Tibial artery (tissue), 4 donors: ENCODE measurements at places on chromosomes 5 and 9.

GRCh38 chr9:127967151-127967809 is 13.5 kb downstream of the EEIG1 start:
- DNase-seq: no peak

- DNase-seq: no peak
These were observed 15.8 kb downstream of the MARCHF3 start for GRCh38 chr5:127014573-127014972.

DNA sequence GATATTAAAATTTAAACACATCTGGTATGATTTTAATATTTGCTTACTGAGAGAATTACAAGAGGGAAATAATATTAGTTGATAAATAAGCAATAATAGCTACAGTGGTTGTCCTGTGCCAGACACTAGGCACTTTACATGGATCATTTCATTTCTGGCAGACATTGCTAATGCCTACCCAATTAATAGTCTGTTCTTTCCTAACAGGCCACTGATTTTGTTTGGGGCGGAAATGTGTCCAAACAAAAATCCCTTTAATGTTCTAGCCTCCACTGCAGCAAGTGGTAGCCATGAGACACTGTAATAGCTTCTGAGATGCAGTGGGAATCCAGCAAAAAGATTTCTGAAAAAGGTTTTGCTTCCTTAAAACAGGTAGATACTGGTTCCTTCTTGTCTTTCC is 527.4 kb downstream of the CSNK1G3 start:
- DNase-seq: no peak

GRCh38 chr9:129999141-129999510 is 43.9 kb downstream of the FNBP1 start:
- DNase-seq: no peak

DNA sequence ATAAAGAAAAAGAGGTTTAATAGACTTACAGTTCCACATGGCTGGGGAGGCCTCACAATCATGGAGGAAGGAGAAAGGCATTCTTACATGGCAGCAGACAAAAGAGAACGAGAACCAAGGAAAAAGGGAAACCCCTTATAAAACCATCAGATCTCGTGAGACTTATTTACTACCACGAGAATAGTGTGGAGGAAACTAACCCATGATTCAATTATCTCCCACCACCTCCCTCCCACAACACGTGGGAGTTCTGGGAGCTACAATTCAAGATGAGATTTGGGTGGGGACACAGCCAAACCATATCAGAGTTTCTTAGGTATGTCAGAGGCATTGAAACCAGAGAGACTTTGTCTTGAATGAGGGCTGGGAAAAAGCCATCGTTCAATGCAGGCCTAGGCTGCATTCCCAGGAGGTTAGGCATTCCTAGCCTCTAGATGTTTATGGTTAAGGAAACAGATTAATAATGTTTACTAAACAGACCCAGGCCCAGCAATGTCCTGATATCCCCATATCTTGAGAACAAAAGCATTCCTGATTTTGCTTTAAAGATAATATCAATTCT is 7.5 kb upstream of the PAIP1 start:
- DNase-seq: no peak

- no peak for DNase-seq
These were observed 86.2 kb downstream of the PTPN3 start for GRCh38 chr9:109411798-109412352.

GRCh38 chr5:31413030-31413812 is 118.7 kb downstream of the DROSHA start:
- no peak for DNase-seq

- DNase-seq: no peak
These were observed 160.4 kb downstream of the ESM1 start for GRCh38 chr5:54825005-54825404.

DNA sequence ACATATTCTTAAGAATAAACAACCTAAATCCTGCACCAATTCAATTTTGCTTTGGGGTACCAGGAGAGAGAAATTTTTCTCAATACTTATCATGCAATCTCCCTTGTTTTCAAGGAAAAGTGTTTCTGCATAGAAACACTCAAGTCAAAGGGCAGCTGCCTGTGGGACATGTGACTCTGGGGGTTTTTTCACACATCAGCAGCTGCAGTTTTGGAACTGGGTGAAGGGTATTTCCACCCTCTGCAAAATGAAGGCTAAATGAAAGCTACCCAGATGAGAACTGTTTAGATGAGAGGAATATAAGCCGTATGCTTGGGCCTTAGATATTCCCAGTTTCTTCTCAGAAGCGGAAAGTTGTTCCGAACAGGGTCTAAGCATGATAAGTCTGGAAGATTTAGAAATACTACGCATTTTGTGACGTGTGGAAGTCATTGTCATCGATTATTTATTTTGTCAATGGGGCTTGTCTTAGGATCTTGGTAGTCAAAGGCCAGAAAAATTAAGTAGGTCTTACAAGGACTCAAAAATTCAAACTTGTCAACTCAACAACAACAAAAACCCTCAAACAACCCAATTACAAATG is 64.3 kb upstream of the BOD1 start:
- DNase-seq: no peak

DNA sequence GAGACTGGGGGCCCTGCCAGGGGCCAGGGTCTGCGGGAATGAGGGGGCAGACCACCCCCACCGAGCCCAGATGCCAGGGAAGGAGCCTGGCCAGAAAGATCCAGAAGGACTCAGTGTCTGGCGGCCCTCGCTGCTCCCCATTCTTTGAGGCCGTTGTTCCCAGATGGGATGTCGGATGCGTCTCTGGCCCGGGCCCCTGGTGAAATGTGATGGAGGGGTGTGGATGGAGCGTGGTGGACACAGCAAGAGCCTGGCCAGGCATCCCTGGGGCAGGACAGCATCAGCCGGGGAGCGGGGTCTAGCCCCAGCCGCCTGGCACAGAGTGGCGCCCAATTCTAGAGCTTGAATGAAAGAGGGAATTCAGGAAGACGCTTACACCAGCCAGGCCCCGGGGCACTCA is 46.2 kb upstream of the NKD2 start:
- no peak for DNase-seq

- DNase-seq: no peak
These were observed 28.1 kb downstream of the NDUFA8 start for GRCh38 chr9:122131401-122132001.

DNA sequence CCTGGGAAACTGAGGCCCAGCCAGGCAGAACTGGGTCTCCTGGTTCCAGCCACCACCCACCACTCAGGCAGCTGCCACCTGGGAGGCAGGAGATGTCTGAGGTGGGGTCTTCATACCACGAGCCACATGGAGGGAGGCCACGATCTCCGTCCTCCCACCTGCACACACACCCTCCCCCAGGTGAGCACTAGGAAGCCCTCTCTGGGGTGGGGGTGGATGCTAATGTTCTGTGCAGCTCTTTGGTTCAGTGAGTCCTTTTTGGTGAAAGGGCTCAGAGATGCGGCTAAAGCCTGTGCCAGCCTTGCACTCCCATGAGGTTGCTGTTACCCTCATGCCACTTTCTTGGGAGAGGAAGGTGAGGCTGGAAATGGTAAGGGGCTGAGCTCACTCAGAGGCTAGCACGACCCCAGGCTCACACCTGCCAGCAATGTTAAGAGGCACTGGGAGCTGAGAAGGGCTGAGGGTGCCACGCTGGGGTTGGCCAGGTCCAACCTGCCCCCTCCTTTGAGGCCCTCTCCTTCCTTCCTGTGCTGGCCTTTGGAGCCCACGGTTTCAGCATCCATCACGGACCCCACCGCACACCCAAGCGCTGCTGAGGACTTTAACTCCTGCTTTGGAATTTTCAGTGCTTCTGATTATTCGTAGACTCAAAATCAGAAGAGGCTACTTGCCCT is 26.6 kb upstream of the OBP2B start:
- DNase-seq: no peak

- no peak for DNase-seq
These were observed 59.6 kb upstream of the GRAMD2B start for GRCh38 chr5:126363658-126364057.

- DNase-seq: no peak
These were observed 41.5 kb upstream of the EGFL7 start for GRCh38 chr9:136621019-136621733.

GRCh38 chr5:140042643-140043507 is at the start of gene NRG2:
NRG2 (minus strand) TSS chr5:140043299.
- DNase-seq: peak; percentile 82

DNA sequence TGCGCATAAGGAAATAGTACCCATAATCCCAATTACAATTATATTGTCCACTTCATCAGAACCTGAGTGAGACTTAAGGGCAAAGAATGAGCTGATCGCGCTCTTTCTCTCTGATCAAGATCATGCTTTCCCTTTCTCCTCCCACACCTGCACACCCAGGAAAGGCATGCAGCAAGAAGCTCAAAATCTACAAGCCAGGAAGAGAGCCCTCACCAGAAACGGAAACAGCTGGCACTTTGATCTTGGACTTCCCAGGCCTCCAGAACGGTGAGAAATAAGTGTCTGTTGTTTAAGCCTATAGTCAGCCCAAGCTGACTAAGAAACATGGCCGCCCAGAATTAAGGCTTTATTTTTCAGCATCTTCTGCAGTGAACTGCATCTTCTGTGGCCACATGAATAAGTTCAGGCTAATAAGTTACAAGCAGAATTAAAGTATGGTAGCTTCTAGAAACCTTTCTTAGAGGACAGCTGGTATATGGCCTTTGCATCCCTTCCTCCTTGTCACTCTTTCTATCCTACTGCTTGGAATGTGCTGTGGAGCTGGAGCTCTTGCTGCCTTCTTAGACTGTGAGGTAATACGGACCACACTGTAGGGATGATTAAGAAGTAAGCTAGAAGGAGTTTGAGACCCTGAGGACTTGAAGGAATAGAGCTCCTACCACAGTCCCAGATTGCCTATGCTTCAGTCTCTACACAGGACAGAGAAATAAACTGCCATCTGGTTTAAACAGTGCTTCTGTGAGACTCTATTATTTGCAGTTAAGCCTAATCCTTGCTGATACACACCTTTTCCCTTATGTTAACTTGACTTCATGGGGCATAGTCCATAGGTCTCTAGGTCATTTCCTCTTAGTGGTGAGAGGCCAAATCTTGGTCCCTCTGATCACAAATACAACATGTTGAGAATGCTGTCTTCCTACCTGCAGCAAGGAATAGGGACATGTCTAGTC is 17.2 kb downstream of the OR2S2 start:
- DNase-seq: no peak
